ENCODE measurements at places on chromosomes 2 and 18. TPM values are rescaled to one million over a fixed set of nuclear protein-coding genes. Genes with fewer than 3 reads are reported as not detected.
A peak's percentile ranks its signal among the peaks of the same experiment; 100 is the strongest.

Gene ARHGEF33
- total RNA-seq: 1.1 TPM

Gene RAD51AP2
- 0.16 TPM for total RNA-seq

Gene RBM43
- 8.1 TPM for total RNA-seq

Gene SGPP2
- total RNA-seq: not detected

Gene LIPG
- 32.4 TPM for total RNA-seq

- no peaks in the 10 kb centered on the region for H3K27me3 ChIP-seq
- DNase-seq: no peak
- H3K4me3 ChIP-seq: no peak overlapping the region
- H3K27ac ChIP-seq: peak overlapping the region; percentile 19
- peaks cover 2% of the 10 kb centered on the region for H3K36me3 ChIP-seq
Observed at GRCh38 chr2:30417253-30417652, 29.8 kb upstream of the LCLAT1 start.

GRCh38 chr2:64613276-64613675 lies 40.4 kb downstream of the SERTAD2 start:
- H3K4me3 ChIP-seq: no peak overlapping the region
- no peaks in the 10 kb centered on the region for H3K36me3 ChIP-seq
- peaks cover 26% of the 10 kb centered on the region for H3K4me1 ChIP-seq
- no peak overlapping the region for H3K27ac ChIP-seq
- peaks cover 11% of the 10 kb centered on the region for H3K27me3 ChIP-seq

DNA sequence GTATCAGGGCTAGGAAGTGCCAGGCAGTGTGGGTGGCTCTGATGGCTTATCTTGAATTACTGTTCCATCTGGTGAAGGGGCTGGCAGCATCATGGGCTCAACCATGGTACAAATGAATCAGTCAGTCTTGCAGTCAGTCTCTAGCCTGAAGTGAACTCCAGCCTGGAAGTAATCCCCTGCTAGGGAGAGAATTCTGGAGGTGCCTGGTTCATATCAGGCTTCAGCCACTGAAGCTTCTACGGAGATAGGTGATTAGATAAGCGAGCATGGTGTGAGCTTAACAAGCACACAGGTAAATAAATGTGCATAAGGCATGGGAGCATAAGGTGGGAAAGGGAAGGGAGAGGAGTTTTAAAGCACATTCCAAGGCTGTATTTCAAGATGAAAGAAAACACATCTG lies 541.7 kb downstream of the MBD2 start:
- no peak for DNase-seq
- H3K4me3 ChIP-seq: no peak overlapping the region
- no peaks in the 10 kb centered on the region for H3K36me3 ChIP-seq
- H3K27ac ChIP-seq: no peak overlapping the region

- H3K36me3 ChIP-seq: peaks cover 14% of the 10 kb centered on the region
- H3K27ac ChIP-seq: no peak overlapping the region
- no peak overlapping the region for H3K4me3 ChIP-seq
- DNase-seq: no peak
- H3K4me1 ChIP-seq: no peaks in the 10 kb centered on the region
Observed at GRCh38 chr2:37282746-37283145, 41.9 kb downstream of the PRKD3 start.

GRCh38 chr18:51051105-51051712 lies 21.2 kb downstream of the SMAD4 start:
- peaks cover 8% of the 10 kb centered on the region for H3K36me3 ChIP-seq
- no peak overlapping the region for H3K27ac ChIP-seq
- no peak for DNase-seq
- H3K4me1 ChIP-seq: peaks cover 8% of the 10 kb centered on the region

- H3K27me3 ChIP-seq: no peaks in the 10 kb centered on the region
- no peak overlapping the region for H3K4me3 ChIP-seq
- no peak overlapping the region for H3K27ac ChIP-seq
- peaks cover 35% of the 10 kb centered on the region for H3K4me1 ChIP-seq
- peaks cover 14% of the 10 kb centered on the region for H3K36me3 ChIP-seq
Observed at GRCh38 chr2:84959566-84960506, 11.1 kb upstream of the KCMF1 start.

DNA sequence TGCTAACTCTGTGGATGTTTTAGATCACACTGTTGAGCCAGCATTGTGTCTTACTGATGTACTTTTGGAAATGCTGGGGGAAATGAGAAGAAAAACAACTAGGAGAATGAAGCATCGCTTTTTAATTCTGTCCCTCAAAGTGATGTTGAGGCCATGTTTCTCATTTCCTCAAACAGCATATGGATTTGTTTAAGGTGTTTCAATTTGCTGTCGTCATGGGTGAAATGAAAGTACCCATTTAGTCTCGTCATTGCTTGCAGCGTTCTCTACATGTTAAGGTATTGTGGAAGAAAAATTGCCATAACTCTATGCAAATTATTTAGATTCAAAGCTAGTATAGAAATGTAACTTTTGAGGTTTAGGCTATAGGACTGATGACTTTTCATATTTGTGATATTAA lies 151.3 kb downstream of the KCTD1 start:
- H3K27ac ChIP-seq: no peak overlapping the region
- H3K36me3 ChIP-seq: no peaks in the 10 kb centered on the region
- no peaks in the 10 kb centered on the region for H3K27me3 ChIP-seq
- DNase-seq: no peak

DNA sequence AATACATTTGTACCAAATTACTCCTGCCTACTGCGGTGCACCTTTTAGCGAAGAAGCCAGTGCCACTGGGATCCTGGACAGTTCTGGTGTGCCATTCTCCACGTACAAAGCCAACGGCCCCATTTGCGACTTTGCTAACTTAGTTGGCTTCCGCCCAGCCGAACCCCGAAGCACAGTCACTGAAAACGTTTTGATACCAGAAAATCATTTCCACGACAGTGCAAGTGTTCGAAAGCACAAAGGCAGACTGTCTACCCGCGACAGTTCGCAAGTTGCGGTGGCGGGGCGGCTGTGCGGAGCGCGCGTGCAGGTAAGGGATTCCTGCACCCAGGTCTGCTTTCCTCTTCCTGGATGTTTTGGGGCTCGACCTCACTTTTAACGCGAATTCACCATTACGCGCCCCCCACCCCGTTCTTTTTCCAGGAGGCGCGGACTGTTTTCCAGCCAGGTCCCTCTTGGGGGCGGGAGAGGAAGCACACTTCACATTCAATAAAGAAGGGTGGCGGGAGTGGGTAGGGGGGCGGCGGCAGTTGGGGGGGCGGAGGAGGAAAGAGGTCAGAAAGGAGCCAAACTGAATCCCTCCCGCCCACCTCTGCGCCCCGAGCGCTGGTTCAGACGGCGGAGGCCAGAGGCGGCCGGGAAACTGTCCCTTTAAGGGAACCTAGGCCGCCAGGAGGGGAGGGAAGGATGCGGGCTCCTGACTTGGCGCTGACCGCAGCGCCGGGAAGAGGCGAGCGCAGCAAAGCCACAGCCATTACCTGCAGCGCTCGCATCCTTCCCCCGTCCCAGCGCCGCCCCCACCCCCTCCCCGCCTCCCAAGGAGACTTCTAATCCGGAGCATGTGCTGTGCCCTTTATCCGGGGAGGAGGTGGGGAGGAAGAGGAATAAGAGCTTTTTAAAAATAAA lies 107.4 kb upstream of the KCTD1 start:
- H3K4me3 ChIP-seq: peak overlapping the region; percentile 86
- H3K36me3 ChIP-seq: no peaks in the 10 kb centered on the region
- peak overlapping the region; percentile 14 for H3K27ac ChIP-seq
- peaks cover 53% of the 10 kb centered on the region for H3K4me1 ChIP-seq
- peaks cover 2% of the 10 kb centered on the region for H3K27me3 ChIP-seq
- peak; percentile 56 for DNase-seq

DNA sequence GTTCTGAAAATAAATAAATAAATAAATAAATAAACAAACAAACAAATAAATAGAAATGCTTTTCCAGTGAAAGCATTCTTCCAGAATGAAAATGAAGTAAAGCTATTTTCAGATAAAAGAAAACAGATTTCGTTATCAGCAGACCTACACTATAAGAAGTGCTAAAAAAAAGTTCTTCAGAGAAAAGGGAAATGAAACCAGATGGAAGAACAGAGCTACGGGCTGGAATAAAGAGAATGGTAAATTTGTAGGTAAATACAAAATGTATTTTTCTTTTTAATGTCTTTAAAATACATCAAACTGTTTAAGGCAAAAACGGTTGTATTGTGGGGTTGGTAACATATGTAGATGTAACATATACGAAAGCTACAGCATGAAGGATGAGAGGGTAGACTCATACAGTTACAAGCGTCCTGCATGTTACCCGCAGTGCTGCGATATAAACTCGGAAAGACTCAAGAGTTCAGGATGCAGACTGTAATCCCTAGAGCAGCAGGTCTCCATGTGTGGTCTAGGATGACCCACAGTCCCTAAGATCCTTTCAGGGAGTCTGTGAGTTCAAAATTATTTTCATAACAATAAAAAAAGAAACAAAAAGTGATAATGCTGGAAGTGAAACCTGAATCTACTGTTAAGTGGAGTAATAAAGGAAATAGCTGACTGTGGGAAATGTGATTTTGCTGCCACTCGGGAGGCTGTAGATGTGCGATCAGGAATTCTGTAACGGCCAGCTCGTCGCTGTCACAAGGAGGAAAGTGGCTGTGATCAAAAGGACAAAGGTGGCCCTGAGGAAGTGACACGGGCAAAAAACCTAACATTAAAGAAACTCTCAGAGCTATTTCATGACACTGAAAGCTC lies 5.3 kb upstream of the RAB12 start:
- no peak for DNase-seq
- no peaks in the 10 kb centered on the region for H3K36me3 ChIP-seq
- no peak overlapping the region for H3K27ac ChIP-seq
- H3K4me3 ChIP-seq: peak overlapping the region; percentile 6

DNA sequence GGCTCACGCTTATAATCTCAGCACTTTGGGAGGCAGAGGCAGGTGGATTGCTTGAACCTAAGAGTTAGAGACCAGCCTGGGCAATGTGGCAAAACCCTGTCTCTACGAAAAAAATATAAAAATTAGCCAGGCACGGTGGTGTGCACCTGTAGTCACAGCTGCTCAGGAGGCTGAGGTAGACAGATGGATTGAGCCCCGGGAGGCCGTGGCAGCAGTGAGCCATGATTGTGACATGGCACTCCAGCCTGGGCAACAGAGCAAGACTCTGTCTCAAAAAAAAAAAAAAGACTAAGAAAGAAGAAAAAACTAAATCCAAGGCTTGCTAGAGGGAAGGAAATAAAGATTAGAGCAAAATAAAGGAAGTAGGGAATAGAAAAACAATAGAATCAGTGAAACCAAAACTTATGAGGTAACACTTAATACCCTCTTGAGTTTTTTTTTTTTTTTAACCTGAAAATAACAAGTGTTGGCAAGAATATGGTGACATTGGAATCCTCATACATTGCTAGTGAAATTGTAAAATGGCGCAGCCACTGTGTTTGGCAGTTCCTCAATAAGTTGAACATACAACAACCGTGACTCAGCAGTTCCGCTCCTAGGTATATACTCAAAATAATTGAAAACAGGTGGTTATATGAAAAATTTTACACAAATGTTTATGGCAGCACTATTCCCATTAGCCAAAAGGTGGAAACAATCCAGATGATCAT lies 85.2 kb downstream of the EML4 start:
- no peaks in the 10 kb centered on the region for H3K27me3 ChIP-seq
- H3K36me3 ChIP-seq: peaks cover 2% of the 10 kb centered on the region
- H3K27ac ChIP-seq: no peak overlapping the region
- H3K4me1 ChIP-seq: peaks cover 41% of the 10 kb centered on the region

GRCh38 chr18:7857562-7857961 lies 290.4 kb downstream of the PTPRM start:
- no peaks in the 10 kb centered on the region for H3K27me3 ChIP-seq
- H3K4me3 ChIP-seq: no peak overlapping the region
- H3K4me1 ChIP-seq: no peaks in the 10 kb centered on the region
- H3K36me3 ChIP-seq: no peaks in the 10 kb centered on the region

Measured in neural crest cell (in vitro differentiated cells).